ENCODE measurements at places on chromosomes 7 and 10.

GRCh38 chr7:13991791-13992595, 2.5 kb upstream of the ETV1 start:
- no peak for DNase-seq

GRCh38 chr10:8498881-8499280, 444.4 kb downstream of the GATA3 start:
- no peak for DNase-seq

DNA sequence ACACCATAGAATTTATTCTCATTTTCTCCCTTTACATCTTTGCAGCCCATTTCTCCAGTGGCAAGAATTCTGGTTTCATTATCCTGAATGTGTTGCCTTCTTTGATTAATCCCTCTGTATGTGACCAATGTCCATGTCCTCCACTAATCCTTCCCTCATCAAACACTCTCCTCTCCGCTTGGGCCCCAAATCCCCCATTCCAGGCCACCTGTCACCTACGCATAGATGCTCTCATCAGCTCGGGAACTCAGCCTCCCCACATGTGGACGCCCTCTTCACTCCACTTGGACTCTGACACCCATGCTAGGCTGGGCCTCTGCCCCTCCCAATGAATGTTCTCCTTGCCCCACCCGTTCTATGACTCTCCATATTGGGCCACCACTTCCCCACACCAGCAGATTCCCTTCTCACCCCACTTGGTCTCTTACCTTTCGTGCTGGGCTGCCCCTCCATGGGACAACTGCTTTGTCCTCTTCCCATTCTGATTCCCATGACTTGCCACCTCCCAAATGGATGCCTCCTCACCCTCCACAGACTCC, 18.7 kb upstream of the RBM20 start:
- no peak for DNase-seq

- DNase-seq: no peak
These were observed 13.9 kb upstream of the TECTB start for GRCh38 chr10:112269266-112269665.

GRCh38 chr7:36430186-36430585, 40.5 kb downstream of the ANLN start:
- no peak for DNase-seq

- DNase-seq: no peak
These were observed 6.2 kb downstream of the AVL9 start for GRCh38 chr7:32501522-32501921.
